Activated naive CD4-positive, alpha-beta T cell treated with anti-CD3 and anti-CD28 coated beads, Interleukin-2, amount 10 ng/mL, durations not matched to agents 5 hours and 36 hours (primary cell): ENCODE measurements at places on chromosomes 7 and 10. TPM values are rescaled to one million over a fixed set of nuclear protein-coding genes. Genes with fewer than 3 reads are reported as not detected.

PAX4 gene
- total RNA-seq = not detected

ZNF804B gene
- not detected for total RNA-seq

LIPM gene
- not detected for total RNA-seq

ITPRID1 gene
- total RNA-seq = not detected

TMEM213 gene
- total RNA-seq = 0.28 TPM

RADIL gene
- 0.39 TPM for total RNA-seq

RNF32 gene
- 1.7 TPM for total RNA-seq

LLCFC1 gene
- not detected for total RNA-seq

WDR86 gene
- total RNA-seq = 0.13 TPM
